ENCODE measurements at places on chromosomes 6 and 20. TPM values are rescaled to one million over a fixed set of nuclear protein-coding genes. Genes with fewer than 3 reads are reported as not detected.

- peaks cover 46% of the 10 kb centered on the region for H3K36me3 ChIP-seq
- H3K4me1 ChIP-seq, result peaks cover 41% of the 10 kb centered on the region
- no peak for DNase-seq
- H3K27me3 ChIP-seq, result peaks cover 6% of the 10 kb centered on the region
These were observed 26.6 kb downstream of the NCOA5 start for GRCh38 chr20:46063151-46063550.

DNA sequence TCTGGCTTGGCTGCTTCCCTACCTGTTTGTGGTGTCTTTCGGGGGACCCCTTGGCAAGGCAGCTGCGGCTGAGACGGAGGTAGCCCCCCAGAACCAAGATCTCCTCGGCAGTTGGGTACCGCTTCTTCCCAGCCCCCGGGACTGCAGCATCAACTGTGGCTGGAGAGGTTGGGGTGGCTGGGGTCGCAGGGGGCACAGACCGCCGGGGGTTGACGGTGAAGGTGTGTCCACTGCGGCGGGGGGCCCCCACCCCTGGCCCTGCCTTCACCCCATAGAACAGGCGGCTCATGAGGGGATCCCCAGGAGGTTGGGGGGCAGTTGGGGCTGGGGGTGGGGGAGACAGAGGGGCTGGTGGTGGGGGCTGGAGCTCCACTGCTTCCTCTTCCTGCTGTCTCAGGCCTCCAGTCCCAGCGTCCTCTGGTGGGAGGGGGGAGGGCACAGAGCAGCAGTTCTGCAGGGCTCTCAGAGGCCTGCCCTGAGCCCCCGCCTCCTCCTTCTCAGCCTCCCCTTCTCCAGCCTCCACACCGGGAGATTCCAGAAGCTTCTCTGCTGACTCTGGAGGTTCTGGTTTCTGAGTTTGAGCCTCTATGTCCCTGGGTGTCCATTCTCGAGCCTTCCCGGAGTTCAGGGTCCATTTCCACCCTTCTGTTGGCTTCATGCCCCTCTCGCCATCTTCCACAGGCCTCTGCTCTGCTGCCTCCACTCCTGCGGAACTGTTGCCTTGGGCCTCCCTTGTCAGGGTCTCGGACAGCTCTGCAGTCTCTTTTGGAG, 1.9 kb downstream of the PPP1R18 start:
- H3K4me3 ChIP-seq, result peak overlapping the region; percentile 100
- peaks cover 51% of the 10 kb centered on the region for H3K36me3 ChIP-seq
- DNase-seq, result peak; percentile 80
- H3K27me3 ChIP-seq, result no peaks in the 10 kb centered on the region
- H3K4me1 ChIP-seq, result peaks cover 68% of the 10 kb centered on the region

- peaks cover 19% of the 10 kb centered on the region for H3K27me3 ChIP-seq
- H3K4me3 ChIP-seq, result no peak overlapping the region
- no peaks in the 10 kb centered on the region for H3K4me1 ChIP-seq
These were observed 35.2 kb upstream of the NOP56 start for GRCh38 chr20:2617099-2617714.

- no peak for DNase-seq
- H3K27me3 ChIP-seq, result no peaks in the 10 kb centered on the region
- peaks cover 10% of the 10 kb centered on the region for H3K4me1 ChIP-seq
- no peaks in the 10 kb centered on the region for H3K36me3 ChIP-seq
- no peak overlapping the region for H3K4me3 ChIP-seq
These were observed 42.0 kb downstream of the CBFA2T2 start for GRCh38 chr20:33531885-33532284.

DNA sequence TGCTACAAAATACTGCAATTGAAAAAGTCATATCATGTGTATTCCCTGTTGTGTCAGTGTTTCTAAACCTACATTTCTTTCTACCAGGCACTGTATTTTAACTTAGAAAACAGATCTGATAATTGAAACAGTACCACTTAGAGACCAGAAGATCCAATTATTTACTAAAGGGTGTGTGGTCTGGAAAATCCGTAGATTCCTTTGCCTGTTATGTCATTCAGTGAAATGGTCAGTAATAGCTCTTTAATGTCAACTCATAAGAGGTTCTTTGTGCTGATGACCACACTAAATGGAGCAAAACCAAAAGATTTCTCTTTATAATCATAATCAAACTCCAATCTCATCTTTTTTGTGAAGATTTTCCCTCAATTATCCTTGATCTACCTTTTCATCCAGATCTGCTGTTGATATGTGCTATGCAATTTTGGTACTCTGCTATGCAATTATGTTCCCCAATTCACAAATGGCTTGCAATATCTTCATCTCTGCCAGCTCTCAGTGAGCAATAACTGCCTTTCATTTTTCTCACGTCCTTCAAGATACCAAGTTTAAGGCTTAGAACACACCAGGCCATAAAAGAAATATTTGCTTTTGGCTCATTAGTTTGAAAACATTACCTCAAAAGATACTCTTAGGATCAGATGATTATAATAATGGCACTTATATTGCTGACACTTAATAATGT, 165.5 kb downstream of the MOXD1 start:
- no peak for DNase-seq
- H3K4me1 ChIP-seq, result no peaks in the 10 kb centered on the region
- H3K27ac ChIP-seq, result no peak overlapping the region
- H3K27me3 ChIP-seq, result peaks cover 8% of the 10 kb centered on the region

GRCh38 chr6:101936516-101936915, 543.0 kb downstream of the GRIK2 start:
- no peak overlapping the region for H3K27ac ChIP-seq
- no peaks in the 10 kb centered on the region for H3K36me3 ChIP-seq
- no peak for DNase-seq

GRCh38 chr6:159463119-159463829, 229.8 kb downstream of the SOD2 start:
- no peaks in the 10 kb centered on the region for H3K4me1 ChIP-seq
- H3K27me3 ChIP-seq, result peaks cover 27% of the 10 kb centered on the region
- H3K36me3 ChIP-seq, result no peaks in the 10 kb centered on the region
- no peak for DNase-seq

DNA sequence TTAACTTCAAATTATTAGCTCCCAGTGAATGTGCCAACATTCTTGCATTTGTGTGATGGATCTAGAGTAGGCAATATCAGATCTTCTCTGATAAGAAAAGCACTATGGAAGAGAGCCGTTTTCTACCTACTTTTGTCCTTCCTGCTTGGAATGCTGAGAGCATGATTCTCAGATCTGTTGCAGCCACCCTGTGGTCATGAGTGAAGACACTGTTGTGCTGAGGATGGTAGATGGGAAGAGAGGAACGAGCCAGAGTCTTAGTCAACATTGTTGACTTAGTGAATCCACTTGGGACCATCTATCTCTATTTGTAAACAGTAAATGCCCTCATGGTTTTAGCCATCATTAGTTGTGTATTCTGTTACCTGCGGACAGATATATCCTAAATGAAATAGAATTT, 202.6 kb downstream of the CD109 start:
- H3K27me3 ChIP-seq, result no peaks in the 10 kb centered on the region
- H3K27ac ChIP-seq, result no peak overlapping the region
- H3K36me3 ChIP-seq, result peaks cover 9% of the 10 kb centered on the region
- no peak overlapping the region for H3K4me3 ChIP-seq
- no peaks in the 10 kb centered on the region for H3K4me1 ChIP-seq
- no peak for DNase-seq

DNA sequence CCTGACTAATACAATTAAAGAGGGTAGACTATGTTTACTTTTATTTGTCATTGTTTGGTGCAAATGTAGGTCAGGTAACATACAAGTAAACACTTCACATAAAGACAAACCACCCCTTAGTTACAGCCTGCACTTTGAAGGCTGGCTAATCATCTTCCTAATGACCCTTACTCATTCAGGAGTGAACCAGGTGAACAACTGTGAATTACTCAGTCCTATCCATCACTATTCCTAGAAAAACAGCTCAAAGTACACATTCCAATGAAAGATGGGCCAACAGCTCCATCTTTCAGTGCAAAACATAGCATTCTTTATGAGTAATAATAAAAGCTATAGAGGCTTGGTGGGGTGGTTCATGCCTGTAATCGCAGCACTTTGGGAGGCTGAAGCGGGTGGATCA, 78.2 kb downstream of the FRK start:
- no peak overlapping the region for H3K4me3 ChIP-seq
- H3K4me1 ChIP-seq, result no peaks in the 10 kb centered on the region
- H3K36me3 ChIP-seq, result no peaks in the 10 kb centered on the region
- no peak for DNase-seq
- H3K27me3 ChIP-seq, result peaks cover 7% of the 10 kb centered on the region

GRCh38 chr20:49868538-49868937, 46.8 kb downstream of the SPATA2 start:
- peak overlapping the region; percentile 24 for H3K4me3 ChIP-seq
- no peaks in the 10 kb centered on the region for H3K27me3 ChIP-seq
- peak overlapping the region; percentile 6 for H3K27ac ChIP-seq

DNA sequence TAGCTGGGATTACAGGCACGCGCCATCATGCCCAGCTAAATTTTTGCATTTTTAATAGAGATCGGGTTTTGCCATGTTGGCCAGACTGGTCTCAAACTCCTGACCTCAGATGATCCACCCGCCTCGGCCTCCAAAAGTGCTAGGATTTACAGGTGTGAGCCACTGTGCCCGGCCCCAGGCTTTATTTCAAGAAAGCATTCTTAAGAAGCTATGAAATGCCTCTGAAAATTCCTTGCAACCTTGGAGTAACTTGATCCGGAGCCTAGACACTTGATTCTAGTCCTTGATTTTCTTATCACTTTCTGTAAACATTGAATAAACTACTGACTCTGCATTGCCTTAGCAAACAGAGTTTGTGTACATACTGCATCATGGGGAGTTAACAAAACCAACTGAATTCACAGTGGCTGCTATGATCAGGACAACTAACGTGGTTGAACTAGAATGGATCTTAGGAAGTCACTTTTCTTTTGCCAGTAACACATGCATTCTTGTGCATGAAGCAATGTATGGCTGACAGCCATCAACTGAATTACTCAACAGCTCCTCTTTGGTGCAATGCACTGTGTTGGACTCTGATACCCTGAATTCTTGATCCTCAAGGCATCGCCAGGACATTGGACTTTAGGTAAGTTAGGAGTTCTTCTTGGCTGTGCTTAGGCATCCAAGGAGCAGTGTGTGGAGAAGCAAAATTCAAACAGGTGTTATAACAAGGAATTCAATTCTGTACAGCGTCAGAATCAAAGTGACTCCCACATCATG, 102.8 kb upstream of the TMEM170B start:
- no peaks in the 10 kb centered on the region for H3K27me3 ChIP-seq
- H3K4me3 ChIP-seq, result no peak overlapping the region
- H3K36me3 ChIP-seq, result peaks cover 4% of the 10 kb centered on the region
- peaks cover 17% of the 10 kb centered on the region for H3K4me1 ChIP-seq
- H3K27ac ChIP-seq, result no peak overlapping the region

DNA sequence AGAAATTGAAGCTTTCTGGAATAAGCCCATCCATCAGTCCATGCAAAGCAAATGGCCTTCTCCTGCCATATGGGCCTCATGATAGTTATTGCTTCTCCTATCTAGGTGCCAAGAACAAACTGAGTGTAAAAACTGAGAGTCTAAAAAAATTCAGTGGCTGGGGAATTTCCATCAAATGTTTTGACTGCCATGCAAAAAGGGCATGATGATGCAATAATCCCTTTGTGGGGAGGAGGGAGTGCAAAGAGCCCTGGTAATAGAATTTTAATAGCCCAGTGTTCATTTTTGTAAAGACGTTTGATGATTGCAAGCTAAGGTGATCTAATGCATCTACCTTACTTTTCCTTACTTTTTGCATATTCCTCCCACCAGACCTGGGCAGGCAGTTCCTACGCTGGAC, 683.7 kb downstream of the EPM2A start:
- peaks cover 8% of the 10 kb centered on the region for H3K27me3 ChIP-seq
- no peak for DNase-seq
- no peak overlapping the region for H3K4me3 ChIP-seq
- H3K4me1 ChIP-seq, result no peaks in the 10 kb centered on the region
- no peak overlapping the region for H3K27ac ChIP-seq

- peak overlapping the region; percentile 90 for H3K27ac ChIP-seq
- peak overlapping the region; percentile 44 for H3K4me3 ChIP-seq
- no peaks in the 10 kb centered on the region for H3K27me3 ChIP-seq
- peaks cover 55% of the 10 kb centered on the region for H3K4me1 ChIP-seq
These were observed 101.9 kb downstream of the NFATC2 start for GRCh38 chr20:51440589-51440988.

GRCh38 chr6:106568530-106568929, 60.8 kb downstream of the RTN4IP1 start:
- H3K27me3 ChIP-seq, result no peaks in the 10 kb centered on the region
- peaks cover 2% of the 10 kb centered on the region for H3K4me1 ChIP-seq
- H3K27ac ChIP-seq, result no peak overlapping the region

DNA sequence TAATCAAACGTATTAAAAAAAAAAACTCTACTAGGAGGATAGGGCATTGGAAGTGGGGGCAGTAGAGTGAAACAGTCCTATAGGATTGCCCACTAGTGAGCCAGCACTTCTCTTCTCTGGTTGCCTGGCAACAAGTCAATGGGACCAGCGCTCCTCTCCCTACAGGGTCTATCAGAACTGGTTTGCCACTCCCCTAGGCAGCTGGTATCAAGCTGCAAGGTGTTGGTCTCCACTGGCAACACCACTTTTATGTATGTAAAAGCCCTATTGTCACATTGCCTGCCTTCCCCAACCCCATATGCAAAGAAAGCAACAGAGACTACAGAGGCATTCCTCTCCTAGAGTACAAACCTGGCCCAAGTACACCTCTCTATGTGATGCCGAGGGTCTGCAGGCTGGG, 166.9 kb upstream of the MCHR2 start:
- H3K4me3 ChIP-seq, result no peak overlapping the region
- peaks cover 5% of the 10 kb centered on the region for H3K27me3 ChIP-seq
- no peaks in the 10 kb centered on the region for H3K36me3 ChIP-seq
- DNase-seq, result no peak
- H3K4me1 ChIP-seq, result no peaks in the 10 kb centered on the region

Gene LPA
- not detected for total RNA-seq

Gene TOP1
- 81.2 TPM for total RNA-seq

Gene OR2B6
- not detected for total RNA-seq

Gene RCAN2
- total RNA-seq, result 7.6 TPM

Data from natural killer cell treated with Interleukin-12 subunit alpha and Interleukin-12 subunit beta and Interleukin-15 and Interleukin-18, amount 100 ng/mL, for 72 hours (primary cell).